ENCODE measurements at places on chromosomes 12 and 14. TPM values are rescaled to one million over a fixed set of nuclear protein-coding genes. Genes with fewer than 3 reads are reported as not detected.

GRCh38 chr12:14403711-14404196 lies 38.3 kb downstream of the ATF7IP start:
- no peak for DNase-seq

DNA sequence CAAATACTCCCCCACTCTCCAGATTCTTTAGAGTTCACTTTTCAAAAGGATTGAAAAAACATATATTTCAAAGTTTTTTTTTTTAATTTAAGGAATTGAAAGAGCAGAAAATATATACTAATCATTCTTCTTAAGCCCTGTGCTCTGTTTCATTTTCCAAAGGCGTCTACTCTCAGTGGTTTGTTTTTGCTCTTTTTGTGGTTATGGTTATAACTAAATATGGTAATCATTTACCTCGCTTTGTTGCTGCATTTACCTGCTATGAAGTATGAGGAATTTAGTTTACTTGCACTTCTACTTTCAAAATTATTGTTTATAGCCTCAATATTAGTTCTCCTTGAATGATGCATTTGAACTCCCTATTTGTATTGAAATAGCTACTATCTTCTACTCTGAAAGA lies 55.9 kb upstream of the LRRK2 start:
- DNase-seq = no peak

DNA sequence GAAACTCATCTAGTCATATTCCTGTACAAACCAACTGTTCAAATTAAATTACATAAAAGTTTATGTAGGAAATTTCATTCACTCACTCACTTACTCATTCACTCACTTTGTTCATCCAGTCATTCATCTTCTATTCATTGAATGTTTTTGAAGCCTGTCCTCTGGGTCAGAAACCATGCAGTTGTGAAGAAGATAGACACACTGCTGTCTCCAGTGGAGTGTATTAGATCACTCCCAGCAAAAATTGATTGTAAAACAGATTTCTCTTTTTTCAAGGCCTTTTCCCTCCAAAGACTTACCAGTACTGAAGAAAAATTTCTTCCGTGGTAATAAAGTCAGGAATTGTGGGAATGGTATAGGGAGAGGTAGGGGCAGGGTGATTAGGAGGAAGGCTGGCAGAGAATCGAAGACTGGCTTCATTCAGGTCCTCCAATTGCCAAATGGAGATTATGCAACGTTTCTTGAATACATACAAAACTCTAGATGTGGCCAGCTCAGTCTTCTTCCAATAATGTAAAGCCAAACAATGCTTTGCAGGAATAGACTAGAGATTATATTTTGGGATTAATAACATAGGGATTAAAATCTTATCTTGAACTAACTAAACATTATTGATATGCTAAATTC lies 9.1 kb downstream of the LRRK2 start:
- DNase-seq = no peak

KRT8 gene
- 5.7 TPM for total RNA-seq

EMC9 gene
- total RNA-seq = 15.5 TPM

- no peak for DNase-seq
Measured at GRCh38 chr14:68973639-68974038, 5.5 kb downstream of the ACTN1 start.

- no peak for DNase-seq
Measured at GRCh38 chr14:61491876-61492434, 170.6 kb downstream of the PRKCH start.

DNA sequence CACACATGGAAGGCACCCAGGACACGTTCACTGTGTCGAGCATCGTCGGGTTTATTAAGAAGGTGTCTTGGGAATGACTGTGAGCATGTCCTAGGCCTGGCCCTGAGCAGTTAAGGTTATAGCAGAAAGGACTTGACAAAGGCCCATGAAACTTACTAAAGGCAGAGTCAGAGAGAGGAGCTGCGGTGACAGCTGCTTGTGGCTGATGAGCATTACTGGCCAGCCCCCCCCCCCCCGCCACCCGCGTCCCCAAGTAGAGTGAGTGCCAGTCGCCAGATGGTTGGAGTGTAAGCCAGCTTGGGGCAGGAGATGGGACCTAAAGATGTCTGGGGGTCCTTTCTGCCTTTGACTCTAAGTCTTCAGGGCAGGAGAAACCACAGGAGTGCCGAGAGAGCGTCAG lies 169.9 kb downstream of the TSPAN9 start:
- DNase-seq = no peak

TBX5 gene
- not detected for total RNA-seq

DNA sequence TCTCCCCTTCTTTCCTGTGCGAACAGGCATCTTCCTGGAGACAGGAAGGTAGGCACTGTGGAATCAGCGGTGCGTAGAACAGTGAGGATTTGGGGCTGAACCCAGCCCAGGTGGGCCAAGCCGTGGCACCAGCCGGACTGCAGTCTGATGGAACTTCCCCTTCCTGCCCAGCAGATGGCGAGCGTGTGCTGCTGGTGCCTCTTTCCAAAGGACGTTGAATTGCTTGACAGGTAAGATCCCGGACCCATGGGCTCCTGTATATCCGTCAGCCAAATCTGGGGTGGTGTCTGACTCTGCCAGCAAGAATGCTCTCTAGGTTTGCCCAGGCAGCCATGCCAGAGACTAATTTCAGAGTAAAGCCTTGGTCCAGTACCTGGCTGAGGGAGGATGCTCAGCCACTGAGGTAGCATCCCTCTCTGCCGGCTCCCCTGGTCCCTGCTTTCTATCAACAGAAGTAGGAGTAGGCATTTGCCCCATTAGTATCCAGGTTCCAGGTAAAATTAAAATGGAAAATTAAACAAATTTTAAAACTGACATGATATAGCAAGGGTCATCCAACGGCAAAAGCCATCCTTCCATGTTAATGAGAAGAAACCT lies 21.1 kb upstream of the KCNA5 start:
- no peak for DNase-seq

SYNE3 gene
- total RNA-seq = 179 TPM

GRCh38 chr14:88243946-88244345 lies 79.1 kb downstream of the KCNK10 start:
- DNase-seq = no peak

DNA sequence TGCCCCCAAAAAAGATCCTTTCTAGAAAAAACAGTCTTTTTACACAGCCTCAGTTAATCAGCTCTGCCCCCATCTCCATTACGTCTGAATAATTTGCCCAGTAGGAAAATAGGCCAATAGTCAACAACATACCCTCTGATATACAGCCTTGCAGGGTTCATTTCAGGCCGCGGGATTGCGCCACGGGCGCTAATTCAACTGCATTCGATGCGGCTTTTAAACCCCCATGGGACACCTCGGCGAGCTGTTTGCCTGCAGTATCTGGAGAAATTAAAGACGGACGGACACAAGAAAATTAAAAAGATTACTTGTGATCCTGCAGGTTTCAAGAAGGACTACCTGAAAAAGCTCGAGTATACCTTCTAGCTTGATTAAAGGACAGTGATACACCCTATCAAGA lies 36.1 kb downstream of the ERP29 start:
- no peak for DNase-seq

DNA sequence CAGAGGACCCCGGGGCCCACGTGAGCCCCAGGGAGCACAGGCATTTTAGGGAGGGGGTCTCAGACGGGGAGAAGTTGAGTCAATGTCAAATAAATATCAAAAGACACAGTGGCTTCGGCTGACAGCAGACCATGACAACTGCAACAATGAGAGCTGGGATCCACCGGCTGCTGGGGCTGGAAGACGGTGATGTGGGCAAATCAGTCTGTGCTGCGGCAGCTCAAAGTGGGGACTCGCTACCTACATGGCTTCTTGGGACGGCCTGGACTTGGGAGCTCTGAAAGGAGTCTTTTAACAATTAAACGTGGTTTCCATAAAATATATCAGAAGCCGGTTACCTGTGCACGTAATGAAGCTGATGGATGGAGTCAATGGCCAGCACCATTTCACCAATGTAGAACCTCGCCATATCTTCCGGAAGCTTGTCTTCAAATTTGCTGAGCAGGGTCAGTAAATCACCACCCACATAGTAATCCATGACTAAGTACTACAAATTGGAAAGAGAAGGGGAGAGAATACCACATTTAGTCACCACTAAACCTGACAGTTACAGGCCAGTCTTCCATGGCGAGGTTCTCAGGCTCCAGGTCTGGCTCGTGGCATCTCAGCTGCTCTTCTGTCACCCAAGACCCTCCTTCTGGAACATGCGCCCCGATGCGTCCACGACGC lies 58.0 kb downstream of the CDC42BPB start:
- no peak for DNase-seq

SSTR1 gene
- 0.29 TPM for total RNA-seq

- peak; percentile 81 for DNase-seq
Measured at GRCh38 chr14:105926373-105927095, 400.2 kb downstream of the TMEM121 start.

- DNase-seq = no peak
Measured at GRCh38 chr12:6204533-6205143, 4.4 kb downstream of the CD9 start.

GRCh38 chr12:91877022-91877421 lies 268.6 kb downstream of the BTG1 start:
- no peak for DNase-seq

- no peak for DNase-seq
Measured at GRCh38 chr14:104774453-104775072, 21.0 kb downstream of the AKT1 start.

MYF6 gene
- total RNA-seq = not detected

POTEM gene
- total RNA-seq = not detected

DNA sequence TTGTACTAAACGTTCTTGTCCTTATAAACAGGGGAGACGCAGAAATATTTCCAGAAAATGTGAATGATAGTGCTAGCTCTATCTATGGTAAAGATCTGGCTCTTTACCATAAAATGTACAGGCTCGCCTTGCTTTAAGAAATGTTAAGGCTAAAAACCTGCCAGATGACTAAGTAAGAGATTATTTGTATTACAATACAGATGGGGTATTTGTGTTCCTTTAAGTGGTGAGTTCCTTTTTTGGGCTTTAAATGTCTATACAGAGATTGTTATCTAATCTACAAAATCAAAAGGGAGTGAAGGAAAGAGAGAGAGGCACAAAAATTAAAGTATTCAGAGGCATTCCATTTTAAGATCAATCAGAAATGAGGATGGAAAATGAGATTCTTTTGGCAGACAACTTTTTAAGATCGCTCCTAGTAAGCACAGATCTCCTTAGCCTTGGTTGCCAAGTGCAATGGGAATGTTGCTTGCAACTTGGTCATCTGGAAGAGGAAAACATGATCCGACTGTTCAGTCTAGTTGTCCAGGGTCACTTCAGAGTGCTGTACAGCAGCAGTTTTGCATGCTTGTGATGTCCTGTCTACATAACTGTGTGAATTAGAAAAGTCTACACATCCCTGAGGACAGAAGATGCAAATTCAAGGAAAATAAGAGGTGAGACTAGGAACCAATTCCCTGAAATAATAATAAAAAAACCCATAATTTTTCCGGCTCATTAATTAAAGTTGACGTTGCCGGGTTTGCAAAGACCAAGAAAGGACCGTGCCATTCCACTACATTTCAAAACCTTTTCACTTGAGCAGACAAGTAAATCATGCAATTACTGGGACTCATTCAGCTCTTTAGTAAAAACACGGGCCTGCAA lies 380.8 kb downstream of the EGLN3 start:
- no peak for DNase-seq

- no peak for DNase-seq
Measured at GRCh38 chr12:107760207-107760808, 629 bp downstream of the PRDM4 start.

KRT3 gene
- total RNA-seq = not detected

CLEC1B gene
- total RNA-seq = not detected

- DNase-seq = no peak
Measured at GRCh38 chr12:106135075-106135474, 3.7 kb downstream of the NUAK1 start.

GRCh38 chr14:34425095-34425851 lies 36.8 kb downstream of the SPTSSA start:
- no peak for DNase-seq

MYH6 gene
- not detected for total RNA-seq

OTOGL gene
- total RNA-seq = not detected

DNA sequence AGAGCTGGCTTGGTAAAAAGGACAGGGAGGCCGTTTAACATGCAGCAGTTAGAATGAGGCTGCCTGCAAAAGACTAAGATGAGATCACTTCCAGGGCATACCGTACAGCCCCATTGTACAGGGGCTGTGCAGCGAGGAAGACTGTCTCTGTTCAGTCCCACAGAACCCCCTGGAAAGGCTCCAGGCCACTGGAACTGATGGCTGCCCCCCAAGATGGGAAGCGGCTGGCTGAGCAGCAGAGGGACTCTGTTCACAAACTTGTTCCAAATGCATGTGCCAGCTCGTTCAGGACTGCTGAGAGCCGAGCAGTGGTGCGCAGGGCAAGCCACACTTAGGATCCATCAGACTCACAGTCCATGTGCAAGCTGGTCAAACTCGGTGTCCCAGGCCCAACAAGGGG lies 82.9 kb downstream of the CHGA start:
- no peak for DNase-seq

- no peak for DNase-seq
Measured at GRCh38 chr14:64856529-64857445, 22.9 kb downstream of the SPTB start.

DNA sequence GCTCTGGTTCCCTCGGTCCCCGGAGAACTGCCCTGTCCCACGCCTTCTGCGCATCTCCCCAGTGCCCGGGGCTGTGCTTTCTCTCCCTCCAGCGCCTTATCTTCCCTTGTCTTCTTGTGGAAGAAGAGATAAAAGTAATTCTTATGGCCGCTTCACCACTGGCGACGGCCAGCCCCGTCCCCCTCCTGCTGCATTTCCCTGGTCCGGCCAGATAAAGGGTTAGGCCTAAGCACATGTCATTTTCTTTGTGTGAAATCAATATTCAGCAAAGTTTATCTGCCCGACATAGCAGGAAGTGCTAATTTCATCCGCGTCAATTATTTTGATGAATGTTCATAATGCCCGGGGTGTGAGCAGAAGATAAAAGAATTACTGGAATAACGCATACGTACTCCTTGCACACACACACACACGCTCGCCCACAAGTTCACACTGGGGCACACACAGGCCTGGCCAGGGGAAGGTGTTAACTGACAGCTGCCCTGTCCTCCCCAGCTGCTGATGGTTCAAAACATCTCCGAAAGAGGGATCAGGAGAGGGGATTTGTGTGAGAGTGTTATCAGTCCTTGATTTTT lies 177.7 kb upstream of the LHX5 start:
- no peak for DNase-seq

SMIM41 gene
- 0.45 TPM for total RNA-seq

- no peak for DNase-seq
Measured at GRCh38 chr14:33210311-33210710, 271.6 kb downstream of the NPAS3 start.

GRCh38 chr14:93029911-93030508 lies 85.7 kb downstream of the ITPK1 start:
- no peak for DNase-seq

DNA sequence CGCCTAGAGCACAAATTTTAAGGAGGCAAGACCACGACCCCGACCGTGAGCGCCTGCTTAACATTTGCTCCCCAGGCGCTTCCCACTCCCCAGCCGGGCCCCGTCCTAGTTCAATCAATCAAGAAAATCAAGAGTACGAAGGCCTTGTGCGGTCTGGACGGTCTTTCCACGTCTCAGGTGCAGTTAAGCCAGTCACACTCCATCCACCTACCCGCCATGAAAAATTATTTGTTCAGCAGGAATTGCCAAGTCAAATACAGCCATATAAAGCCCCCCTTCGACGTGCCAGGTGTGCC lies 603 bp upstream of the LRR1 start:
- no peak for DNase-seq

All from mesenteric fat pad (tissue), 1 donor.